Diencephalon (tissue), 1 donor: ENCODE measurements at places on chromosomes 16 and 17. TPM values are rescaled to one million over a fixed set of nuclear protein-coding genes. Genes with fewer than 3 reads are reported as not detected.

The TK1 gene
- 5.5 TPM for total RNA-seq

The VAMP2 gene
- 86.5 TPM for total RNA-seq

The RNU2-1 gene
- total RNA-seq, result not detected

The HS3ST3A1 gene
- not detected for total RNA-seq

The CACNG1 gene
- 0.23 TPM for total RNA-seq

The STX8 gene
- total RNA-seq, result 55.8 TPM

The SKAP1 gene
- 0.92 TPM for total RNA-seq

The CORO1A gene
- total RNA-seq, result 20.1 TPM

The SMIM22 gene
- not detected for total RNA-seq

The RMI2 gene
- 4.6 TPM for total RNA-seq

The IFT20 gene
- 33.7 TPM for total RNA-seq

The OR2C1 gene
- 0.46 TPM for total RNA-seq

The MYL4 gene
- 3.9 TPM for total RNA-seq

The C17orf67 gene
- 3.2 TPM for total RNA-seq

The ITGB4 gene
- total RNA-seq, result 4.4 TPM

The OR1F1 gene
- 0.69 TPM for total RNA-seq

The CIAO2B gene
- 81.2 TPM for total RNA-seq

The TBC1D16 gene
- 35.5 TPM for total RNA-seq

The OTOA gene
- total RNA-seq, result 0.69 TPM
